Cerebellar nuclear complex (tissue), 1 donor: ENCODE measurements at places on chromosomes 3 and 15.

DNA sequence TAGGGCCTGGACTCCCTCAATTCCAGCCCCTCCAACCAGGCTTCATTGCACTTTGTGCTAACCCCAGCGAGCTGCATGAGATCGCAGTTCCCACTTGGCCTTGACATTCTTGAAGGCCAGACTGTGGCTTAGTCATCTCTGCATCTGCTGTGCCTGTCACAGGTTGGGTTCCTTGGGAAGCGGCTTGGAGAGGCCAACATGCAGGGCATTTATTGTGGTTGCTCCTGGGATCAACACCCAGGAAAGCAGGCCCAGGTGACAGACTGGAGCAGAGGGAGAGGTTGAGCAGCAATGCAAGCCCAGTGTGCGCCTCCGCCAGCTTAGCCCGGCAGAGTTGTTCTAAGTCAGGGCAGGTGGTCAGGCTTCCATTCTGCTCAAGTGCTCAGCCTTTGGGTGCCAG, 10.5 kb downstream of the ABCF3 start:
- no peak for DNase-seq

DNA sequence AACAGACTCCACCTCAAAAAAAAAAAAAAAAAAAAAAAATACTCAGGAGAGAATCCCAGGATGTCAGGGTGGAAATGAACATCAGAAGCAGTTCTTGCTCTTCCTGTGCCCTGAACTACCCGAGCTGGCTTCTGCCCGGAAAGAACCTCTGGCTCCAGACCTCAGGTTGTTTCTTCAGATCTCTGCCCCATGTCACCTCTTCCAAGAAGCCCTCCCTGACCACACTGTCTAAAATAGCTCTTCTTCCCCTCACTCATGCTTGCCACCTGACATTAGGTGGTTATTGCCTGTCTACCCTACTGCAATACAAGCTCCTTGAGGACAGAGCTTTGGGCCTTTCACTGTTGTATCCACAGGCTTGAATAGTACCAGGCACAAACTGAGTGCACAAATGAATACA, 8.2 kb downstream of the TKT start:
- DNase-seq: no peak

DNA sequence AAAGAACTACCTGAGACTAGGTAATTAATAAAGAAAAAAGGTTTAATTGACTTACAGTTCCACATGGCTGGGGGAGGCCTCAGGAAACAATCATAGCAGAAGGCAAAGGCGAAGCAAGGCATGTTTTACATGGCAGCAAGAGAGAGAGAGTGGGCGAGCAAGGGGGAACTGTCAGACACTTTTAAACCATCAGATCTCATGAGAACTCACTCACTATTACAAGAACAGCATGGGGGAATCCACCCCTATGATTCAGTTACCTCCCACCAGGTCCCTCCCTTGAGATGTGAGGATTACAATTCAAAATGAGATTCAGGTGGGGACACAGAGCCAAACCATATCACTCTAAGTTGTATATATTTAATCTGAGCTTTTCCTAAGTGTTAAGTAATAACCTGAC, 79.0 kb upstream of the MLF1 start:
- no peak for DNase-seq

DNA sequence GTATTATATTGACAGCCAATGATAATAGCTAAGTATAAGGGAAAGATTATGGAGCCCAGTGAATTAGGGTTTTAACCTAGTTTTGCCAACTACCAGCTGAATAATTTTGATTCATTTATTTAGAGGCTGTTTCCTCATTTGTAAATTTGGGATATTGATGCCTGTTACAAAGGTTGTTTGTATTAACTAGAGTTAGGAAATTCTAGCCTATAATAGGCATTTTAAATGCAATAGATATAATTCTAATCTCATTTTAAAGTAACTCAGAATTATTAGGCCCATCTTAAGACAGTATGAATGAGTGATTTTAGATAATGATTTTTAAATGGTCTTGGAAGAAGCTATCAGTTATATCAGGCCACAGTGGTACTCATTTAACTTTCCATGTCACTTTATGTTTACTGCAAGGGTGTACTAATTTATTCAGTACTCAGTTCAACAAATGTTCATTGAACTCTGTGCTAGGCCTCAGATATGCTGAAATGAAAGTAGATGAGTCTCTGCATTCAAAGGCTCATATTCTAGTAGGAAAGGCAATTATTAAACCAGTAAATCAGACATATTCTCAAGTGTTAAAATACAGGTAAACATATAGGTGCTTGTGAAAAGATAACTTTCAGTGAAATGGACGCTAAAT, 200.8 kb downstream of the KLHL25 start:
- DNase-seq: no peak

- no peak for DNase-seq
Observed at GRCh38 chr3:69659180-69659910, 79.9 kb upstream of the MITF start.

- no peak for DNase-seq
Observed at GRCh38 chr3:124837730-124838186, 49.4 kb downstream of the ITGB5 start.

- DNase-seq: no peak
Observed at GRCh38 chr3:10933470-10933804, 59.1 kb upstream of the SLC6A1 start.

DNA sequence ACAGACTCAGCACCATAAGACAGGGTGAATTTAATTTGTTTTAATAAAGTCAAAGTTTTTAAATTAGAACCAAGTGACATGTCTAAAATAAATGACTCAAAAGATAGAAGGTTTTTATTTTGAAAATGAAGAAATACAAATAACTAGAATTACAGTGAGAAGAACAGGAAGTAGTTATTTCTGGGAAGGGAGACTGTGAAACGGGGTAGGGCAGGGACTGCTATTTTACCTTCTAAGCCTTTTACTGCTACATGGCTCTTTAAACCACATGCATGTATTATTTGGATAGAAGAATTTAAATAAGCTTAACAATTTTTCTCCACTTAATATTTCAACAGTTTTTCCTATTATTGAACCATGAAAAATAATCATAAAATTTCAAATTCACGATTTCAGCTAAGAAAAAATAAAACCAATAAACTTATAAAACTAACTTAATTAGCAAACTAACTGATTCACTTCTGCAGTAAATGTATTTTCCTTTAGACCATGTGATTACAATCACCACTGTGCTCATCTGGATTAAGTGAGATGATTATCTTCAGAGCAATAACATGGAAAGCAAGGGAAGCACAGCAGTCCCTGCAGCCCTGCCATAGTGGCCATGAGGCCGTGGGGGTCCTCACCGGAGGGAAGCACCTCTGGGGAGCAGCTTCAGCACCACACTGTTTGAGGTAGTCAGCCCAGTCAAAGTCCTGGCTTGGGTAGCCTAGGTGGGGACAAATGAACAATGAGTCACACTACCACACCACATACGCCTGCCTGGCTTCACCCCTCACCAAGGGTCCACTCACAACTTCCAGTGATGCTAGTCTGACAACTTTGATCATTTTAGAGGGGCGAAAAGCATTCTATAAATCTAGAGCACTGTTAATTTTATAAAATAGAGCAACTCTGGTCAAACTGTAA, 28.3 kb upstream of the STIMATE start:
- no peak for DNase-seq
